ENCODE measurements at places on chromosomes 13 and 19.

DNA sequence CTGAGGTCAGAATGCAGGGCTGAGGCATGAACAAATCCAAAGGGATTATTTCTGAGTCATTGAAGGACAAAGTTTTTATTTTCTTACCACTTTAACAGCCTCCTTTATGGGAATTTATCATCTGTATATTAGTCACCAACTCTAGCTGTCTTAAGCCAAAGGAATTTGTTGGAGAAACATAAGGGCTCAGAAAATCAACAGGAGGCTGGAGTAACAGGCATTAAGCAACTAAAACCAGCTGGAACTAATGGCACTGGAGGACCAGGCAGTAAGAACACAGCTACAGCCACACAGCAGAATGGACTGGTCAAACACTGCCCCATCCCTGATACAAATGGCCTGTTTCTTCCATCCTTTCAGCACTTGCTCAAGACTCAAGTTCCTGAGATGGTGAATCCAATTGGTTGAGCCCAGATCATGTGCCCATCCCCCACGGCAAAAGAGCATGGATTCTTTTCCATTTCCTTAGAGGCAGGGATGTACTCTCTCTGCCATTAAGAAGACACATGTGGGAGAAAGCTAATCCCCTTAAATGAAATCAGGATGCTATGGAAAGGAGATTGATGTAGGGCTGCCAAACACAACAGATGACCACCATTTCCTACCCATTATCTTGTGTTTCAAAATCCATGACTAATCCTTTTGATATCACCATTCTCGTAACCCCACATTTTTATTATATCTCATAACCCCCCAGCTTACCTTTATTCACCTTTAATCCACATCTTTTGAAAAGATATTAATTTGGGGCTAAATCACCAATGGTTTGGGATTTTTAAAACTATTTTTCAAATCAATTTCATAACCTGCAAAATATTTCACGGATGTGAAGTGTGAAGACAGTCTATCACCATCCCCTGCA is 157.0 kb upstream of the FNDC3A start:
- DNase-seq = no peak

GRCh38 chr13:33612641-33613638 is 205.0 kb upstream of the RFC3 start:
- DNase-seq = no peak

DNA sequence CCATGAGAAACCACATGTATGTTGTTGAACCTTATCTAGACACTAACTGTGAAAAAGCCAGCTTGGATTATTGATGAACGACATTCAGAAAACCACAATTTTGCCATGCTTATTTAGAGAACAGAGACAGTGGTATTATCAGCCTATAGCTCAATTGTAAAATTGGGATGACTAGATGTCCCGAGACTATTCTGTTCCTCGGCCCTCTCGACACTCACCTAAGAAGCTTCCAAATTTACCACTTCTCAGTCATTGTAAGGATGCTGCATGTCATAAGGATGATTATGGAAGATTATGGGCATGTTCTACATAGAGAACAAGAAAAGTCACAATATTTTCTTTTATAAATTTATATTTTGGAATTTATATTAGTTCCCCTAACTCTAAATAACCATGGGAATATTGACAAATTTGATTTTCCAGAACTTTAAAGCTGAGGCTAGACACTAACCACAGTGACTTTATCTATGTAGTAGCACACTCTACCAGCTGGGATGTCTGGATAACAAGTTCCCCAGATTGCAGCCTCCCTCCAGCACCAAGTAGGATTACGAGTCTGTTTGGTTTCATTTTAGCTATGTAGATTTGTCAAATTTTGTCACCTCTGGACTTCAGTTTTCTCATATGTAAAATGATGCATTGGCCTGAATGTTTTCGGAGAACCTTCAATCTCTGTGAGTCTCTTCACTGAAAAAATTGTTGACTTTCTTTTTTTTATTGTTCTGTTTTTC is 513.6 kb downstream of the IRS2 start:
- no peak for DNase-seq

- no peak for DNase-seq
Measured at GRCh38 chr19:55090564-55090963, 14.9 kb downstream of the EPS8L1 start.

DNA sequence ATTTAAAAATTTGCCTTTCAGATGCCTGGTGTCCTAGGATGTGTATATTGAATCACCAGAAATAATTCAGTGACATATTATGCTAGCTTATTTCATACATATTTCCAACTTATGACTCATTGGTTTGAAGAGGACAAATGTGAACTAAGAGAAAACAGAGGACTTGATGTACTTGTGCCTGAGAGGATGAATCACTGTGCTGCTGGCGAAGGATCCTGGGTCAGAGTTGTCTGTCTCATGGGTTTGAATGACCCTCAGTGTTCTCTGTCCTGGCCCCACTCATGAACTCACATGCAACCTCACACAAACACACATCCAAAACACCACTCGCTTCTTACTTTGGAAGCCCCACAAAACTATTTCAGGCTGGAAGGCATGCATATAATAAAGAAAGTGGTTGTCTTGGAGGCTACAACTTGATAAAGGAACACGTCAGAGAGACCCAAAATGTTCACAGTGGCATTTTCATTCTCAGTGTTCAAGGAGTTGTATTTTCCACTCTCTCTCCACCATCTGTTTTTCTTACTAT is 129.0 kb upstream of the SPRY2 start:
- no peak for DNase-seq

DNA sequence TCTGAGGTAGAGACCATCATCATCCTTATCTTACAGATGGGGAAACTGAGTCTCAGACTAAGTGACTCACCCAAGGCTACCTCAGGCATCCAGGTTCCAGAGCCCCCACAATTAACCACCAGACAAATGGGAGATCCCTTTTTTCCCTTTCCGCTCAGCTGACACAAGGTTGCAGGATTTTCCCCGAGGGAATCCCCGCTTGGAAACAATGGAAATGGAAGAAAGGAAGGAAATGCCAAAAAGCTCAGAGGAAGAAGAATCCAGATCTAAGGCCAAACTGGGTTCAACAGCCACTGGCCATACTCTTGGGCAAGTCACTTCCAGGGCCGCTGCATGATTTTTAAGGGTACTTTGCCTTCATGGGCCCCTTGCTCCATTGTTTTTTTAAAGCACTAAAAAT is 1.6 kb downstream of the ZNF71 start:
- DNase-seq = no peak

DNA sequence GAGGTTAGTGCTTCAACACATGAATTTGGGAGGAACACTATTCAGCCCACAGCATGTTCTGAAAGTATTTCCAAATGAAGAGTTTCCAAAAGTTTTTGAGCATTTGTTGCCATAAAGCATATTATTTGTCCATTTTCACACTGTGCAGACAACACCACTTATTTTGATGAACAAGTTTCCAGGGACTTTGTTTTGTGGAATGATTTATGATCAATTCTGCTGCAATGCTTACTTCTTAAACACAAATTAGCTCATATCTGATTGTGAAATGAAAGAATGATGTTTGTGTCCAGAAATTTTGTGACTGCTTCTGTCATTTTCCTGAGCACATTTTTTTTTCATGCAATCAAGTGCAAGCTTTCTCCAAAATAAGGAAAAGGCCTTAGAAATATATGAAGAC is 205.3 kb downstream of the RAP2A start:
- DNase-seq = no peak

DNA sequence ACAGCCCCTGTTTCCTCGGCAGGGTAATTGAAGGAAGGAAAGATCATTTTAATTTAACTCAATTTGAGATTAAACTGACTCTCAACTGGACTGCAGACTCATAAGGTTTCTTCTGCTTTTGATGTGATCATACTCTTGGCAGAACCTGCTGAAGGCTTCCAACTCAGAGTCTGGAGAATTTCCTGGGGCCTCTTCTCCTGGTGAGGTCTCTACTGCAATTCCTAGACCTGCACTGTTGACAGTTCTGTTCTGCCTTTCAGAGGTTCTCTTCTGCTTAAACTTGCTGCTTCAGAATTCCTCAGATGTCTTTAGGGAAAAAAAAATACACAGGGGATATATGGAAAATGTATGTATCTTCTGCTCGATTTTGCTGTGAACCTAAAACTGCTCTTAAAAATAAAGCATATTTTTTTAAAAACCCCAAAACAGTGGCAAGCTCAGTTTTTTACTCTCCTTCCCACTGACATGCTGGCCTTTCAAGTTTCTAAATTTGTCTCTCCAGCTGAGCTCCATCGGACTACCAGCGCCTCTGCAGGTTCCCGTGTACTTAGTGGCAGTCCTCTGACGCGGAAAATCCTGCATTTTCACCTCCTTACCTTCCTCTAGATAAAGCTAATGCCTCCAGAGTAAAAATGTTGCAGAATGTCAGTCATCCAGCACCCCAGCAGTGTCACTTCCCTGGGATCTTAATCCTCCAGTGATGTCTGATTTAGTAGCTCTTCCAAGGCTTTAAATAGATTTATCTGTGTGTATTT is 733.5 kb upstream of the SGCG start:
- no peak for DNase-seq

DNA sequence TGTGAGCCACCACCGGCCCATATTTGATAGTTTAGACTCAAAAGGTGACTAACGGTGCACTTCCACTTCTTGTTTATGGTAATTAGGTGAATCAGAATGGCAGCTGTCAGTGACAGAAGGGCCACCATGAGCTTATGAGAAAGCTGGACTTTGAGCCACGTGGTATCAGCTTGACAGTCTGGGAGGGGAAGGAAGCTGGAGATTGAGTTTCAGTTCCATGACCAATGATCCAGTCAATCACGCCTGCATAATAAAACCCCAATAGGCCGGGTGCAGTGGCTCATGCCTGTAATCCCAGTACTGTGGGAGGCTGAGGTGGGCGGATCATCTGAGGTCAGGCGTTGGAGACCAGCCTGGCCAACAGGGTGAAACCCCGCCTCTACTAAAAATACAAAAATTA is 8.2 kb downstream of the EID2B start:
- DNase-seq = no peak

DNA sequence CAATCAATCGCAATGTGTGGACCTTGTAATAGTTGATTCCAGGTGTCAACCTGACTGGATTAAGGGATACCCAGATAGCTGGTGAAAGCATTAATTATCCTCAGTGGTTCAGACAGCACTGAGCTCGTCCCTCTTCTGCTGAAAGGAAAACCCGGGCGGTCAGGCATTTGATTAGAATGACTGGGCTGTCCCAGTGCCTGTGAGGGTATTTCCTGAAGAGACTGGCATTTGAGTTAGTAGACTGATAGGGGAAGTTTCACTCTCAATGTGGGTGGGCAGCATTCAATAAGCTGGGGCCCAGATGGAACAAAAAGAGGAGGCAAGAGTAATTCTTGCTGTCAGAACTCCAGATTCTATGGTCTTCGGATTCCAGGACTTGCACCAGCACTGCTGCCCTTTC is 31.9 kb downstream of the KPNA3 start:
- no peak for DNase-seq

DNA sequence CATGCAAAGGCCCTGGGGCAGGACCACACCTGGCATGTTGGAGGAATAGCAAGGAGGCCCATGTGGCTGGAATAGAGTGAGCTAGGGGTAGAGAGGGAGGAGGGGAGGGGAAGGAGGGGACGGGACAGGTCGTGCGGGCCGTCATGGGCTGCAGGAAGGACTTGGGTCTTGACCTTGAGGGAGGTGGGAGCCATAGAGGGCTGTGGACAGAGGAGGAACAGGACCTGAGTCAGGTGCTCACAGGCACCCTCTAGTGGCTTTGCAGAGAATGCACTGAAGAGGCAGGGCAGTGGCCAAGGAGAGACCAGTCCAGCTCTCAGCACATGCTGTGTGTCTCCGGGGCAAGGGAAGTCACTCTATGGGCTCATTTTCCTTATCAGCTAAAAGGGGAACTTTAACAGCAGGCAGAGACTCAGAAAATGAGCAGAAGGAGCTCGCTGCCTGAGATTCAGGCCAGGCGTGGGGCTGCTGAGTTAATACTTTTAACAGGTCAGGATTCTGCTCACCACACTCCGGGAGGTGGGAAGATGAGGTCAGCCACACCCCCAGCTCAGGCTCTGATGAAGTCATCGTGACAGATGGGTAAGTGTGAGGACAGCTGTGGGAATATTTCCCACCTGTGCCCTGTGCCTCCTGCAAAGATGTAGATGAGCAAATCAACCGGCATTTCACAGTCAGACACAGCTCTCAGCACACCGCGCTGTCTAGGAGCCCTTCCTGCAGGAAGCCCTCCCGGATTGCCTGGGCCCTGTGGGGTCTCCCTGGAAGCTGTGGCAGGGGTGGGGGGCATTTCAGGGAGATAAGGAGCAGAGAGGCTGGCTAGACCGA is 6.0 kb upstream of the TNFAIP8L1 start:
- no peak for DNase-seq

DNA sequence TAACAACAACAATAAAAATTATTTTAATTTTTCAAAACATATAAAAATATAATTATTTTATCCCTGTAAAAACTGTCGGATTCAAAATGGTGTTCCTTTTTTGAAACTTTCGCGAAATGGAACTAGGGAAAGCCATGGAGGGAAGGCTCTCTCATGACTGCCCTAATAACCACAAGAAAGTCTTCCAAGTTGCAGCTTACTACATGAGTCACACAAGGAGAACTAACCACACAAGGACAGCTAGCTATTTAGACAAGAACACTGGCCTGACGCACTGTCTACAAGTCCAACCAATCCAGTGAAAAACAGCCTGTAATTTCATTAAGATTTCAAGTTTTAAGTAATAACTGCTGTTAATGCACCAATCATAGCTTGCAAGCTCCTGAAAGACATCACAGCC is 319.2 kb upstream of the PCDH9 start:
- DNase-seq = no peak

DNA sequence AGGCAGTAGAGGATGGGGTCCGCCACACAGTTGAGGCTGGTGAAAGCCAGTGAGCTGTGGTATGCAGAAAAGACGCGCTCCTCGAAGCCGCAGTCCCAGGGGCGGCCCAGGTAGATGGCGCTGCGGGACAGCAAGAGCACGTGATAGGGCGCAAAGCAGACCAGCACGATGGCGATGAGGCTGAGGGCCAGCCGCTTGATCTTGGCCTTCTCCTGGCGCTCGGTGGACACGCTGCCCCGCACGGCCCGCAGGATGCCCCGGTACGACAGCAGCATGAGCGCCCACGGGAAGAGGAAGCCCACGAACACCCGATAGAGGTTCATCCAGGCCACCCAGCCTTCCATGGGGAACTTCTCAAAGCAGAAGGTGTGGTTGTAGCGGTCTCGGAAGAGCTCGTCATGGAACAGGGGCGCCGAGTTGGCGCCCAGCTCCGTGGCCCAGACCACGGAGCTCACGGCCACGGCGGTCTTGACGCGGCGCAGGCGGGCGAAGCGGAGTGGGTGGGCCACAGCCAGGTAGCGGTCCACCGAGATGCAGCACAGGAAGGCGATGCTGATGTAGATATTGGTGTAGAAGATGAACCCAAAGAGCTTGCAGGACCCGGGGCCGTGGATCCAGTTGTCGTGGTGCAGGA is 6.5 kb upstream of the OPA3 start:
- DNase-seq = no peak

DNA sequence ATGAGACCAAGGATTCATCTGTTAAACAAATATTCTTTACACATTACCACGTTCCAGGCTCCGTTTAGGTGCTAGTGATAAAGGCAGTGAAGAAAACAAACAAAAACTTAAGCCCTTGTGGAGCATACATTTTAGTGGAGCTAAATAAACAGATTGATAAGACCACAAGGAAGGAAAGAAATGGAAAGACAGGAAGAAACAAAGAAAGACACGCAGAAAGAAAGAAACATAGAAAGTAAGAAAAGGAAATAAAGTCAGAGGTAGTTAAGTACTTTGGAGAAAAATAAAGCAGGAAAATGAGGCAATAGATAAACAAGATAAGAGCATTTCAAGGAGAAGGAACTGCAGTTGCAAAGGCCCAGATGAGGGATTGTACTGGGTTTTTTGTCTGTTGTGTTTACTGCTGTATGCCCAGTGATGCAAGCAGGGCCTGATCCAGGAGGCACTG is 998 bp downstream of the NFKBIB start:
- DNase-seq = no peak

GRCh38 chr19:52397310-52398080 is at the start of gene ZNF528:
Gene ZNF528, plus strand, starts transcription at chr19:52397849. Its CDS starts 4,165 bp downstream, at chr19:52402014.
- DNase-seq = peak; percentile 89
